Stimulated activated CD8-positive, alpha-beta memory T cell treated with anti-CD3 and anti-CD28 coated beads, Interleukin-7, amount 100 ng/mL, for 1 hour (primary cell): ENCODE measurements at places on chromosomes 4 and X.

DNA sequence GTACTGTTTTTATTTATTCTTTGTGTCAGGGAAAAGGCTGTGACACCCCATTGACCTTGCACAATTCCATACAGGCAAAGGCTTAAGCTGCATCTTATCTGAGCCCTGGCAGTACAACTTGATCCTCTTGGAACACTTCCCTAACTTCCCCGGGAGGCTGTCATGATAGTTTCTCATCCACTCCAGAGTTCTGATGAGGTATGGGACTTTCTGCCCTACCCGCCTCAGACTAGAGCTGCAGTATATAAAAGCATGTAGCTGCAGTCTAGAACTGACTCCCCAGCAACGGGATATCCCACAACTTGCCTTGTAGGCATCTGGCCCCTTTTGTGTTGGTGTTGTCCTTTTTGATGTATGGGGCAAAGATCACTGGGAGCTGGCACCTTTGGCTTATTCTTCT is 72.7 kb downstream of the FNIP2 start:
- DNase-seq: no peak

- DNase-seq: no peak
Measured at GRCh38 chr4:186502231-186502630, 53.1 kb downstream of the MTNR1A start.

- no peak for DNase-seq
Measured at GRCh38 chr4:78131403-78131802, 74.3 kb downstream of the FRAS1 start.

GRCh38 chr4:157222771-157223160 is 2.2 kb downstream of the GRIA2 start:
- no peak for DNase-seq

DNA sequence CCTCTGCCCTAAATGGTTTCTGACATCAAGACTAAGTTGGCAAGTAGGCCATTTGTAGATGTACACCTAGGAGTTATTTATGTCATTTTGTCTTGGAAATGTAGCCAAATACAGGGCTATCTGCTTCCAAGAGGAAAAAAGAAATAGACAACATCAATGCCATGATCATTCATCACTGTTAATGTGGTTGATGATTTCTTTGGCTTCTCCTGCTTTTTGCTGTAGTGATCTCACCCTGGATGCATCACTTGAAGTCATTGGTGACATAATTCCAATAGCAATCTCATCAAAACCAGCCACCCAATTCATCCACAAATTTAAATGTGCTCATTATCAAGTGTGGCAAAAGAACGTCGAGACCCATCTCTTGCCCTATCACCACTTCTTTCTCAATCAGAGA is 222.6 kb upstream of the PPARGC1A start:
- no peak for DNase-seq

- no peak for DNase-seq
Measured at GRCh38 chrX:132171881-132172280, 44.1 kb upstream of the FRMD7 start.

- no peak for DNase-seq
Measured at GRCh38 chr4:172596206-172596605, 572.4 kb upstream of the GALNT7 start.

GRCh38 chr4:38688676-38689355 is 24.8 kb downstream of the KLF3 start:
- DNase-seq: no peak

- DNase-seq: no peak
Measured at GRCh38 chr4:37641352-37641751, 44.8 kb downstream of the RELL1 start.

DNA sequence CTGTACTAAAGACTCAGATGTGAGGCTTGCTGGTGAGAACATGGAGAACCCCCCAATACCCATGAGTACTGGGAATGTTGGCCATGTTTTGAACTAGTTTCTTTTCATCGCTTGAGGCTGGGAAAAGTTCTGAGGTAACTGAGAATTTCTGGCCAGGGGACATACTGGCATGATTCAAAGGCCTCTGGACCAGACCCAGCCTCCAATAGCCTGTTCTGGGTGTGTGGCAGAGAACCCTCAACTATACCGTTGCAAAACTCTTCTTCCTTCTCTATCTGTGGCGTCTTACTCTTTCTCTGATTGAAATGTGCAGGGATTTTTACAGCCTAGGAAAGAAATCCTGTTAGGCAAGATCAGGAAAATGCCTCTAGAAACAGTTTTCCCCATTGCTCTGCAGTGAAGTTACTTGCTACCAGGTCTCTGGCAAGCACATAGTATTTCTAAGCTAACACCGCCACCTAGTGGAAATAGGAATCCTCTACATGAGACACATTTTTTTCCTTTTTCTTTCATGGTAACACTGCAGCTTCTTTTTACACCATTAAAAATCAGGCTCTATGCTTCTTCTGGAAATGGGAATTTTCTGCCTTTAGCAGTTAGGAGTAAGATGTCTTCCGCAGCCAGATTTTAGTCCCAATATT is 170.7 kb upstream of the ZCCHC13 start:
- DNase-seq: no peak

GRCh38 chrX:4932790-4933189 is 1219.3 kb upstream of the PRKX start:
- no peak for DNase-seq

GRCh38 chr4:156137679-156138473 is 184.2 kb upstream of the CTSO start:
- no peak for DNase-seq

DNA sequence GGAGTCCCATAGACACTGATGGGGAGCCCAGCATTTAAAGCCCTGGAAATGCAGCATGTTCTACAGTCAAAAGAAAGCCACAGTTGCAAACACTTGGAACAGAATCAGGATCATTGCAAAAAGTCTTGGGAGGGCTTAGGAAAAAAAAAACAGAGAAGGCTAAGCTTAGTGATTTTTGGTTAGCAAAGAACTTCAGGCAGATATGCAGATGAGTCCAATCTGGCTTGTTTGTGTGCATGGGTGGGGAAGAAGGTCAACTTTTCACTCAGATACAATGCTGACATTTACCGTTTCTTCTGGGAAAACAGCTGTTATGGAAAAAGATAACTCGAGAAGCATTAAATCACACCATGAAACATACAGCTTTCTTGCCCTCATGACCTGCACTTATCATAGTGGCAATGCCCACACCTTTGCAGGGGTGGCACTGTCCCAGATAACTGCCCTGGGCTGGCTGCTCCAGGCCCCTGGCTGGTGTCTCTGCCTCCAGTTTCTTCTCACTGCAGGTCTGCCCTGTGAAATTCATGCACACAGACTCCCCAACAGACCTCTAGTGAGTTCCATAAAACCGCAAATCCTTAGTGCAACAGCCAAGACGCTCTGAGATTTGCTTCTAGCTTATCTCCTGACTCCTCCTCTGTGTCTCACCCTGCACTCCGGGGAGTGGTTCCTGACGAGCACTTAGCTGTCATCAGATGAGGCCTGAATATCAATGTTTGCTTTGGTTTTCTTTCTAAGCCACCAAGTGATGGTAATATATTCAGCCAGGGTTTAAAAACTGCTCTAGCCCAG is 99.2 kb downstream of the DRD5 start:
- DNase-seq: no peak

DNA sequence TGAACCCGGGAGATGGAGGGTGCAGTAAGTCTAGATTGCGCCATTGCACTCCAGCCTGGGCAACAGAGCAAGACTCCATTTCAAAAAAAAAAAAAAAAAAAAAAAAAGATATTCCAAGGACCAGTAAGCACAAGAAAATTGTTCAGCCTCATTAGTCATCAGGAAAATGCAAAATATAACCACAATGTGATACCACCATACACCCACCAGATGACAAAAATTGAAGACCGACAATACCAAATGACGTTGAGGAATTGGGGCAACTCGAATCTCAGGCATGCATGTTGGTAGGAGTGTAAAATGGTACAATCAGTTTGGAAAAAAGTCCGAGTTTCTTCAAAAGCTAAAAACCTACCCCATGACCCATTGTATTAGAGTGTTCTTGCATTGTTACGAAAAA is 130.2 kb upstream of the FAM9B start:
- no peak for DNase-seq

- DNase-seq: no peak
Measured at GRCh38 chrX:17559728-17560379, 177.4 kb upstream of the SCML1 start.

GRCh38 chrX:131068945-131069719 is 11.0 kb downstream of the ARHGAP36 start:
- no peak for DNase-seq

DNA sequence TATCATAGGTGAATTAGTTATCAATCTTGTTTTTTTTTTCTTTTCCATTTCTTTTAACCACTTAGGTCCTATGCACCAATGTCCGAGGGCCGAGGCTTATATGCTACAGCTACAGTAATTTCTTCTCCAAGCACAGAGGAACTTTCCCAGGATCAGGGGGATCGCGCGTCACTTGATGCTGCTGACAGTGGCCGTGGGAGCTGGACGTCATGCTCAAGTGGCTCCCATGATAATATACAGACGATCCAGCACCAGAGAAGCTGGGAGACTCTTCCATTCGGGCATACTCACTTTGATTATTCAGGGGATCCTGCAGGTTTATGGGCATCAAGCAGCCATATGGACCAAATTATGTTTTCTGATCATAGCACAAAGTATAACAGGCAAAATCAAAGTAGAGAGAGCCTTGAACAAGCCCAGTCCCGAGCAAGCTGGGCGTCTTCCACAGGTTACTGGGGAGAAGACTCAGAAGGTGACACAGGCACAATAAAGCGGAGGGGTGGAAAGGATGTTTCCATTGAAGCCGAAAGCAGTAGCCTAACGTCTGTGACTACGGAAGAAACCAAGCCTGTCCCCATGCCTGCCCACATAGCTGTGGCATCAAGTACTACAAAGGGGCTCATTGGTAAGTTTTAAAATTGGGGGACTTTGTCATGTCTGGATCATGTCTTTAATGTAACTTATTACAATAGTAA is 250.7 kb downstream of the RAPGEF2 start:
- DNase-seq: no peak

GRCh38 chr4:125010796-125011503 is 298.4 kb upstream of the ANKRD50 start:
- no peak for DNase-seq

GRCh38 chr4:182143822-182144625 is 99.2 kb upstream of the TENM3 start:
- DNase-seq: no peak
